ENCODE measurements at places on chromosomes 4 and X.

- H3K27ac ChIP-seq = no peak overlapping the region
- H3K4me1 ChIP-seq = no peaks in the 10 kb centered on the region
- no peak overlapping the region for H3K4me3 ChIP-seq
- no peaks in the 10 kb centered on the region for H3K36me3 ChIP-seq
- DNase-seq = no peak
These were observed 18.5 kb upstream of the GRPEL1 start for GRCh38 chr4:7086384-7086783.

- no peaks in the 10 kb centered on the region for H3K36me3 ChIP-seq
- H3K4me1 ChIP-seq = no peaks in the 10 kb centered on the region
- H3K27me3 ChIP-seq = no peaks in the 10 kb centered on the region
- no peak overlapping the region for H3K27ac ChIP-seq
These were observed 102.5 kb downstream of the CPEB2 start for GRCh38 chr4:15104825-15105224.

GRCh38 chr4:153789741-153790499 is 1.0 kb upstream of the SFRP2 start:
- H3K4me3 ChIP-seq = peak overlapping the region; percentile 65
- H3K27me3 ChIP-seq = peaks cover 93% of the 10 kb centered on the region
- peak overlapping the region; percentile 54 for H3K27ac ChIP-seq
- peaks cover 22% of the 10 kb centered on the region for H3K4me1 ChIP-seq

DNA sequence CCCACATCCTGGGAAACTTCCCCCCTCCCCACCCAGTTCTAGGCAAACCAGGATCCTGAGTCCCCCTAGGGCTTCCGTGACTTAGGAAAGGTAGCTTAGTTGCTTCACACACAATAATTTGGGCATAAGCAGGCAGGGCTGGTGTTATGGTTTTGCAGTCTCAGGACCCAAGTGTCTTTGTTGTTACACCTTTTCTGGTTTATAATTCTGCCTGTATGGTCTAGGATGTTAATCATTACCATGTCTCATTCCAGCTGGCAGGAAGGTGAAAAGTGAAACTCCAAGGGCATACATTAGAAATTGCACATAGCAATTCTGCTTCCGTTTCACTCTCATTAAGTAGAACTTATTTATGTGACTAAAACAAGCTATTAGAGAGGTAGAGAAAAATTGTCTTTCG is 16.8 kb downstream of the UGT8 start:
- DNase-seq = no peak
- no peaks in the 10 kb centered on the region for H3K27me3 ChIP-seq
- H3K27ac ChIP-seq = no peak overlapping the region
- H3K36me3 ChIP-seq = no peaks in the 10 kb centered on the region

DNA sequence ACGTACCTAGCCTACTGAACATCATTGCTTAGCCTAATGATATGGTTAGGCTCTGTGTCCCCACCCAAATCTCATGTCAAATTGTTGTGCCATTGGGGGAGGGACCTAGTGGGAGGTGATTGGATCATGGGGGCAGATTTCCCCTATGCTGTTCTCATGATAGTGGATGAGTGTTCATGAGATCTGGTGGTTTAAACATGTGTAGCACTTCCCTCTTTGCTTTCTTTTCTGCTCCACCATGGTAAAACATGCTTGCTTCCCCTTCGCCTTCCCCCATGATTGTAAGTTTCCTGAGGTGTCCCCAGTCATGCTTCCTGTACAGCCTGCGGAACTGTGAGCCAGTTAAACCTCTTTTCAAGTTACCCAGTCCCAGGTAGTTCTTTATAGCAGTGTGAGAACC is 102.6 kb downstream of the RAPGEF2 start:
- H3K27me3 ChIP-seq = no peaks in the 10 kb centered on the region
- H3K27ac ChIP-seq = no peak overlapping the region
- H3K4me3 ChIP-seq = no peak overlapping the region
- H3K4me1 ChIP-seq = peaks cover 42% of the 10 kb centered on the region
- H3K36me3 ChIP-seq = no peaks in the 10 kb centered on the region

- H3K4me1 ChIP-seq = no peaks in the 10 kb centered on the region
- H3K36me3 ChIP-seq = no peaks in the 10 kb centered on the region
- no peaks in the 10 kb centered on the region for H3K27me3 ChIP-seq
- H3K27ac ChIP-seq = no peak overlapping the region
These were observed 33.9 kb downstream of the PRDM8 start for GRCh38 chr4:80231180-80231579.

GRCh38 chr4:177802661-177803060 is 360.4 kb upstream of the AGA start:
- no peak overlapping the region for H3K4me3 ChIP-seq
- no peaks in the 10 kb centered on the region for H3K36me3 ChIP-seq
- H3K4me1 ChIP-seq = no peaks in the 10 kb centered on the region
- no peak for DNase-seq

DNA sequence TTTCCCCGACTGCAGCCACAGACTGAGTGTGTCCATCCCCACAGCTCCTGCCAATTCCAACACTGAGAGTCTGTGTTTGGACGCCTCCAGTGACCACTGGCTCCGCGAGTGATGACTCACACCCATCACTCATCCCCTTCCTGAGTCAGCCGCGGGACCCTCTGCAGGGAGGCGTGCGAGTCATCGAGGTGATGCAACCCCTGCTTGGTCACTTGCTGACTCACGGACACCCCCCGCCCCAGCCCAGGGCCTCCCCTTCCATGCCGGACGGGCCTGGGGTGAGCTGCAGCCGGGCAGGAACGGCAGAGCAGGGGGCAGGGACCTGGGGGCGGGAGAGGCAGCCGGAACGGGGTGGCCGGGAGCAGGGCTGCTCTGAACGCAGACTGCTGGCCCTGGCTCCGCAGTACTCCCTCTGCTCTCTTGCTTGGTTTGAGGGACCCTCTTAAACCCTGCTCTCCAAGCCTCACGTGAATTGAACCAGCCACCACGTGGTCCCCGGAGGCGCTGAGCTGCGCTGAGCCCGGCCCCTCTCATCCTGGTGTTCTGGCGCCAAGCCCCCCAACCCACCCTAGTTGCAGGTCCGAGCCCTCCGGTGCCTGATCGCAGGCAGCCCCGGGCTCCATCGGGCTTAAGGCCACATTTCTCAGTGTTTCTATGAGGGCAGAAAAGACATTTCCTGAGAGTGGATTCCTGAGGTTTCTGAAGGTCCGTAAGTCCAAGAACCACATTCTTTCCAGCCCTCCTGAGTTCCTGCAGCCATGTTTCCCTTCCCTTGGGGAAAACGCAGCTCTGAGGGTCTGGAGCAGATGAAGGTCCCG is 32.4 kb downstream of the FGFRL1 start:
- H3K27ac ChIP-seq = no peak overlapping the region
- no peaks in the 10 kb centered on the region for H3K36me3 ChIP-seq
- no peaks in the 10 kb centered on the region for H3K27me3 ChIP-seq

- H3K4me3 ChIP-seq = peak overlapping the region; percentile 25
- peaks cover 28% of the 10 kb centered on the region for H3K36me3 ChIP-seq
- H3K27ac ChIP-seq = peak overlapping the region; percentile 98
- H3K4me1 ChIP-seq = peaks cover 16% of the 10 kb centered on the region
- DNase-seq = no peak
- H3K27me3 ChIP-seq = no peaks in the 10 kb centered on the region
These were observed 1.2 kb upstream of the CDK16 start for GRCh38 chrX:47217121-47217851.

GRCh38 chr4:128812442-128813235 is 3.1 kb downstream of the JADE1 start:
- DNase-seq = no peak
- H3K4me1 ChIP-seq = peaks cover 6% of the 10 kb centered on the region
- peak overlapping the region; percentile 86 for H3K27ac ChIP-seq
- no peaks in the 10 kb centered on the region for H3K36me3 ChIP-seq
- H3K4me3 ChIP-seq = peak overlapping the region; percentile 71

GRCh38 chr4:8647094-8647570 is 54.6 kb downstream of the CPZ start:
- DNase-seq = no peak
- no peaks in the 10 kb centered on the region for H3K36me3 ChIP-seq
- no peaks in the 10 kb centered on the region for H3K27me3 ChIP-seq
- H3K4me1 ChIP-seq = no peaks in the 10 kb centered on the region

- no peaks in the 10 kb centered on the region for H3K4me1 ChIP-seq
- no peak for DNase-seq
- H3K27ac ChIP-seq = no peak overlapping the region
These were observed 105.8 kb downstream of the FAT4 start for GRCh38 chr4:125420526-125420925.

DNA sequence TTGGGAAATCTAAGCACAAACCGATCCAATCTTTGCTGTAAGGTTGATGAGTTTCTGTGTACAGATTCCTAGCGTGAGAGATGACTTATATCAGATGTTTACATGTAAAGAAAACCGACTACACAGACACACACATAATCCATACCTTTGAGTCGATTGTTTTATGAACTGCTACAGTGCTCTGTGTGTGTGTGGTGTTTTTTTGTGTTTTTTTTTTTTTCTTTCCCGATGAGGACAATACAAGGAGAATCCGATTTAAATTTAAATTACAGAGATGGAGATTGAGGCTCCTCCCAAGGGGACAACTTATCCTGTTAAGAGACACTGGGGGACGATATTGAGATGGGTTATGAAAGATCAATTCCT is 461 bp upstream of the SLC9A6 start:
- H3K27ac ChIP-seq = peak overlapping the region; percentile 86
- peak overlapping the region; percentile 75 for H3K4me3 ChIP-seq
- no peaks in the 10 kb centered on the region for H3K27me3 ChIP-seq

DNA sequence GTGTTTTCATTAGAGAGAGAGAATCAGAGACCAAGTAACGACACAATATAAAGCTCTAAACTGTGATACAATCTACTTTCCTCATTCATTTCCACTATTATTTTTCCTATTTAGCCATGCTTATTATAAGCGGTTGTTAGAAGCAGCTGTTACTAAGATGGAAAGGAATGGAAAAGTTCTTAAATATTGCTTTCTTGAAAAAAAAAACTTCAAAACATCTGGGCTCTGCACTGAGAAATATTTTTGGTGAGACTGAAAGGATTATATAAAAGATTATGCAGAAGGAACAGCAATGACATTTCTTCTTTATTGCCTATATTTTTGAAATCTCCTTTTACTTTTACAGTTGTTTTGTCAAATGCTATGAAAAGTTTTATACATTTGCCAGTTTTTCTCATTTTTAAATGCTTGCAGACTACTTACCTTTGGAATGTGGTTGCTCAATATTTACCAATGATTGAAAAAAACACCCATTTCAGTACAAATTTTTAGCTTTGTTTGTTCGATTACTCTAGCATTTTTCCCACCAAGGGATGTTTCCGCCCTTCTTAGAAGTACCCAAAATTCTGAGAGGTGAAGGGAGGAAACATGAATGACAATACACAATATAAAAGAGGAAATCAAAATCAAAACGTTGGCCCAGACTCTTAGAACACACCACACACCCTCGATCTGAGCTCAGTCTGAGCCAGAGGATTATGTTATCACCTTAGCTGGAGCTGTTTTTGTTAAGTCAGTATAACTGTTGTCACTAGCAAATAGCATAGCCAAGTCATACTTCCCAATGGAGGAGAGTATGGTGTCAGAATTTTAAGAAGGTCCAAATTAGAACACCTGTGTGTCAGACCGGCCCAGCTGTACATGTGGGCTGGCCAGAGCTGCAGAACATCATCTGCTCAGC is 18.4 kb downstream of the DKK2 start:
- H3K27ac ChIP-seq = no peak overlapping the region
- H3K4me1 ChIP-seq = no peaks in the 10 kb centered on the region
- no peak for DNase-seq
- no peaks in the 10 kb centered on the region for H3K36me3 ChIP-seq

- no peak for DNase-seq
- H3K27me3 ChIP-seq = no peaks in the 10 kb centered on the region
- no peak overlapping the region for H3K4me3 ChIP-seq
These were observed 30.5 kb upstream of the BBS12 start for GRCh38 chr4:122701965-122702364.

DNA sequence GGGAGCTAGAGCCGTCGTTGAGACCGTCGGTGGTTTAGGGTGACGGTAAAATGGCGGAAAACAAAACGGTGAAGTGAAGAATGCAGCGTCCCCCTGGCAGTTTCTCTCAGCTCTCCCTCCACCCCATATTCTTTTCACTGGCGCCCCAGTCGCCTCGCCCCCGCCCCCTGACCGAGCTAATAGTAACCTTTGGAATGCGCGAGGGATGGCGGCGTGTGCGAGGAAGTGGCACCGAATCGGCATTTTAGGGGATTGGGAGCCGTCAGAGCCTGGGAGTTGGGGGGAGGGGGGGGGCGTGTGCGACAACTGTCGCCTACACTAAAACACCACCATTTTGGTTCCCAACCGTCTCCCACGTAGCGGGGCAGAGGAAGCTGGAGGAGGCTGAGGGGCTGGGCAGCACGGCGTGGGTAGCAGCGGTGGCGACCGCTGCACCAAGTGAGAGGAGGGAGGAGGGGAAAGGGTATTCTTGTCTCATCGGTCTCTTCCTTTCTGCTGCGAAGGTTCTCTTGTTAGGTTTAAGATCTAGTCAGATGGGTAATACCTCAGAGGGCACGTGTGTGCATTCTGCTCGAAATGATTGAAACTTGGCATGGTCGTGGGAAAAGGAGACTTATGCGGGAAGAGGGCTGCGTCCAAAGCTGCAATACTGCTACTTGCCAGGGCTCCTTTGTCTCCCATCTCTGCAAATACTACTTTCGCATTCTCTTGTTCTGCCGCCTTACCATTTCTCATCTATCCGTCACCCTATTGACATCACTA is 840 bp downstream of the ZNF711 start:
- peaks cover 6% of the 10 kb centered on the region for H3K4me1 ChIP-seq
- H3K27me3 ChIP-seq = no peaks in the 10 kb centered on the region
- no peak for DNase-seq
- peak overlapping the region; percentile 39 for H3K27ac ChIP-seq
- H3K4me3 ChIP-seq = peak overlapping the region; percentile 71
- H3K36me3 ChIP-seq = no peaks in the 10 kb centered on the region

DNA sequence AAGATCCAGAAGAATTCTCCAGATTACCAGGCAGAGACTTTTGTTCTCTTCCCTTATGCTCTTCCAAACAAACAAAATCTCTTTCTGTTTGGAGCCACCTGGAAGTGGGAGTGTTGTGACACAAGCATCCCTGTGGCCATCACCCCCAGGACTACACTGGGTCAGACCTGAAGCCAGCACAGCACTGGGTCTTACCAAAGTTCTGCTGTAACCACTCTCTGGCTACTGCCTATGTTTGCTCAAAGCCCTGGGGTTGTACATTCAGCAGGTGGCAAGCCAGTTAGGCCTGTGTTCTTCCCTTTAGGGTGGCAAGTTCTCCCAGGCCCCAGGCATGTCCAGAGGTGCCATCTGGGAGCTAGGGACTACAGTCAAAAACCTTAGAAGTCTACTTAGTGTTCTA is 43.7 kb upstream of the MAOA start:
- H3K4me3 ChIP-seq = no peak overlapping the region
- H3K4me1 ChIP-seq = peaks cover 13% of the 10 kb centered on the region
- H3K36me3 ChIP-seq = no peaks in the 10 kb centered on the region
- DNase-seq = no peak

- no peak overlapping the region for H3K4me3 ChIP-seq
- no peaks in the 10 kb centered on the region for H3K27me3 ChIP-seq
- no peaks in the 10 kb centered on the region for H3K4me1 ChIP-seq
These were observed 15.9 kb upstream of the PIM2 start for GRCh38 chrX:48934581-48935300.

DNA sequence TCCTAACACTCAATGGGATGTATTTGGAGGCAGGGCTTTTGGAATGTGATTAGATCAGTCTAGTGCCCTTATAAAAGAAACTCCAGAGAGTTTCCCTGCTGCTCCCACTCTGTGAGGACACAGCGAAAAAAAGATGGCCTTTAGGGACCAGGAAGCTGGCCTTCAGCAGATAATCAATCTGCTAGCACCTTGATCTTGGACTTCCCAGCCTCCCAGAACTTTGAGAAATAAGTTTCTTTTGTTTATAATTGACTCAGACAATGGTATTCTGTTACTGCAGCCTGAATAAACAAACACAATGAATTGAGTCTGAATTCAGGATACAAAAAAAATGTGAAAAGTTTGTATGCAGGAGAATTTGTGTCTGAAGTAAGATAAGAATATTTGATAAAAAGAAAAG is 842.1 kb downstream of the FSTL5 start:
- no peak overlapping the region for H3K27ac ChIP-seq
- no peaks in the 10 kb centered on the region for H3K36me3 ChIP-seq
- H3K27me3 ChIP-seq = no peaks in the 10 kb centered on the region
